ENCODE measurements at places on chromosomes 6 and 20.
A peak's percentile ranks its signal among the peaks of the same experiment; 100 is the strongest.

- no peak for DNase-seq
Measured at GRCh38 chr6:165662749-165663376, at the start of gene PDE10A. TSS of gene PDE10A (minus strand) at chr6:165663241. CDS start at chr6:165662811, 430 bp downstream.

DNA sequence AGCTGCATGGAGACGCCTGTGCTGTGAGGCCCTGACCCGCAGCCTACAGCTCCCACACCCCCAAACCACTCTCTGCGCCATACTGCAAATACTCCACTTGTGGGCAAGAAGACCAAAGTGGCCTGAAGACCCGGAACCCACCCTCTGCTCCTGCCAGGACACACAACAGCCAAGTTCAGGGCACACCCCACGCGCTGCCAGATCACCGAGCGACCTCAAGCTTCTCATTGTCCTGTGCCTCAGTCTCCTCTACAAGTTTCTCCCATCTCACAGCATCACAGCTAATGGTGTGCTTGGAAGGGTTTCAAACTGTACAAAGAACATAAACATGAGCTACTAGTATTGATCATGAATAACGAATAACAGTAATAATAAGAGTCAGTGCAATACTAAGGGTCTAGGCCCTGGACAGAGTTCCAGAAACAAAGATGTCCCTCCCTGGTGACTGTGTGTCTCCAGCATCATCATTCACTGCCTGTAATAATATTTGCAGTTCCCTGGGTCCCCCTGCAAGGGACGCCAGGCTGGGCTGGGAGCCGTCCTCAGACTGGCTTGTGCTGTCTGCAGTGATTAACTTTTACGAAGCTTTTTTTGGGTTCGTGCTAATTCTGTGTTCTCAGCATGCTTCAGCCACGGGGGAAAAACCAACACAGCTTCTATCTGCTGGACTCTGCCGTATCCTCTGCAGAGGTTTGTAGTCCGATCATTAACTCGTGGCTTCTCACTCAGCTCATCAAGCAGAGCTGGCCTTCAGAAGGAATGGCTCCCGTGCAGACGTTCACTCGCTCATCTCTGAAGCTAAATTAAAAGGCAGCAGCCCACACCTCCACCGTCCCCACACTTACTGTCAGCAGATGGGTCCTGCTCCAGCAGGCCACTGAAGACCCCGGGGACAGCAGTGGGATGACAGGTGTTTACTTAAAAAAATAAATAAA is 81.6 kb upstream of the MPC1 start:
- DNase-seq, result no peak

DNA sequence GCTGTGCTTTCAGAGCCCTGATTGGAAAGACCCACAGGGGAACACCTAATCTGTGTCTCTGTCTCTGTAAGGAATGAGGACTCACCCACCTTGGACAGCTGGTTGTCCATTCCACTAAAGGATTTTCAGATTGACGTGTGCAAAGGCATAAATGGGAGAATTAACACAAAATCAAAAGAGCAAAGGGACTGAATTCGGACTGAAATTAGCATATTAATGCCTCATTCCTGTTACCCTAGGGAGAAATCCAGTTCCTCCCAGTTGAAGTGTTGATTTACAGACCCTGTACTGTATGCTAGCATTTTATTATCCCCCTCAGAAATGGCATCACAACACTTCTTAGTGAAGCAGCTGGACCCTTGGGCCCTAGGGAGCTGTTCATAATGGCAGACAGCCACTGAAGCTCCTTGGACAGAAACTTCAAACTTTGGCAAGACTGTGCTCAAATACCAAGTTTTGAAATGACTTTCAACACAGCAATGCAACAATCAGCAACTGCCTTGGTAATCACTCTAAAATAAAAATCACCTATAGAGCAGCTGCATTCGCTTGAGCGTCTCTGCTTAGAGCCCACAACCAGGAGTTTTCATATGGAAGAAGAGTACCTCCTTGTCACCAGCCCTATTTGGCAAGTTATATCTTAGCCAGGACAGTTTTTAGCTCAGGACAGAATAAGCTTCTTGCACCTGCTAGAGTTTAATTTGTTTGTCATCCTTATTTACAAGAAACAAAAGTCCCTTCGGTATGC is 118.1 kb downstream of the TRDN start:
- DNase-seq, result no peak

GRCh38 chr6:167806061-167806700 is 20.5 kb upstream of the AFDN start:
- no peak for DNase-seq

DNA sequence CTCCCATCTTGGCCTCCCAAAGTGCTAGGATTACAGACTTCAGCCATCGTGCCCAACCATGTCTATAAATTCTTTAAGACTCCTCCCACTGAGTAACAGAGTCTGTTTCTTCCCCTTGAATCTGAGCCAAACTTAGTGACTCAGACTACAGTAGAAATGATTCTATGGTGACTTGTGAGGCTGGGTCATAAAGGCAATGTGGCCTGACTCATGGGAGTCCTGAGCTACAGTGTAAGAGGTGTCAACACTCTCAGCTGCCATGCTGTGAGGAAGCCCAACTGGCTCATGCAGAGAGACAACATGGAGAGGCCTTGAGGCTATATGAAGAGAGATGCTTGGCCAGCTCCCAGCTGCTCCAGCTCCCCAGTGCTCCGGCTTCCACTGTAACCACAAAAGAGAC is 5.2 kb upstream of the NRSN2 start:
- DNase-seq, result no peak

GRCh38 chr6:108501559-108501958 is 59.2 kb upstream of the FOXO3 start:
- no peak for DNase-seq

DNA sequence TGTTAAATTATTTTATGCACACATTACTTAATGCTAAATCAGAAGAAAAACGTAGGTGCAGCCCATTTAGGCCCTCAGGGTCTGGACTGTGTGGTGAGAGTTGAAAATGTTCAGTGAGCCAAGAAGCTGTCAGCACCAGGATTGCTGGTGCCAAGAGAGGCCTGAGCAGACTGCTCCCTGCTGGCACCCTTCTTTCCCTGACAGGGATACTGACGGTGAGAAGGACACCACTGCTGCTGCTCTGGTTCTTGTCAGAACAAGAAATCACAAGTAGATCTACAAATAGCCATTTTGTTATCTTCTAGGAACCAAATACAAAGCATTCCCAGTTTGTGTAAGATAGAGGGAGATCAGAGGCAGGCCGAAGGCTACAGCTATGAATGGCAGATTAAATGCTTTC is 48.7 kb upstream of the CRISP1 start:
- DNase-seq, result no peak

GRCh38 chr20:53654932-53655624 is 61.4 kb upstream of the ZNF217 start:
- DNase-seq, result no peak

DNA sequence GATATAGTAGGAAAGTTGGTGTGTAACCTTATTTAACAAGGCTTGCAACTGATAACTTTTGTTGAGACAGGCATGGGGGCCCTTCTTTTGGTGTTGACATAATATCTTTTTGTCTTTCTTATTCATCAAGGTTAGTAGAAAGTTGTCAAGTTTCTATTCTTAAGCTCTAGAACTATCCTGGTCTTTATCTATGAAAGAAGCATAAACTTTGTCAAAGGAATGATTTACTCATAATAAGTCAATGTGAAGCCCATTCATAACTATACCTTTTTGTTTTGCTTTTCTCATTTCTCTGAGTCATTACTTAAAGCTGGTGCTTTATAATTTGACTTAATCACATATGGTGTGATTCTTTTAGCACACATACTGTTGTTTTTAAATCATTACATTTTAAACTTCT is 312.4 kb downstream of the UTRN start:
- no peak for DNase-seq

- DNase-seq, result peak; percentile 13
Measured at GRCh38 chr20:59703046-59703445, 98.7 kb downstream of the PHACTR3 start.

DNA sequence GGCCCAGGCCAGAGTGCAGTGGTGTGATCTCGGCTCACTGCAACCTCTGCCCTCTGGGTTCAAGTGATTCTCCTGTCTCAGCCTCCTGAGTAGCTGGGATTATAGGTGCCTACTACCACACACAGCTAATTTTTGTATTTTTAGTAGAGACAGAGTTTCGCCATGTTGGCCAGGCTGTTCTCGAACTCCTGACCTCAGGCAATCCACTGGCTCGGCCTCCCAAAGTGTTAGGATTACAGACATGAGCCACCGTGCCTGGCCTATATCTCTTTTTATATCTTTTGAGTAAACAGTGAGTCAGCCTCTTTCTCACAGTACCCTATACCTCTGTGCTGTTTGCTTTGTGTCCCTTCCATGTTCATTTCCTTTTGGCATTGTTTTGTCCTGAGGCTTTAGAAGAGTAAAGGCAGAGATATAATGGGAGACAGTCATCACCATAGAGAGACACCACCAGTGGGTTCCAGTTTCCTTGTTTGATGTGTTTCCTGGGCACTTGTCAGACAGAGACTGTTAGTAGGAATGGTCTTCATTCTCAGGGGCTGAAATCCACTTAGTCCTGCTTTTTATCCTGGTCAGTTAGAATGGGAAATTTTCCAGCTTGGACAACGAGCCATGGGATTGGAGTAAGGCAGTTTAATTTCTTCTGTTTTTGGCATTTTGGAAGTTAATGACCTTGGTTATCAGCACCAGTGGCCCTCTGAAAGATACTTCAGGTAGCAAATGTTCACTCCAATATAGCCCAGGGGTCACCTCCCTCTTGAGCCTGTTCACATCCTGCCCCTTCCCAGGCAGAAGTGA is 32.2 kb upstream of the ASXL1 start:
- DNase-seq, result no peak

GRCh38 chr6:14640631-14641030 is 523.1 kb downstream of the CD83 start:
- no peak for DNase-seq

GRCh38 chr6:16759646-16760515 is 1.4 kb downstream of the ATXN1 start:
- no peak for DNase-seq

GRCh38 chr6:139841794-139842215 is 467.4 kb upstream of the CITED2 start:
- no peak for DNase-seq

DNA sequence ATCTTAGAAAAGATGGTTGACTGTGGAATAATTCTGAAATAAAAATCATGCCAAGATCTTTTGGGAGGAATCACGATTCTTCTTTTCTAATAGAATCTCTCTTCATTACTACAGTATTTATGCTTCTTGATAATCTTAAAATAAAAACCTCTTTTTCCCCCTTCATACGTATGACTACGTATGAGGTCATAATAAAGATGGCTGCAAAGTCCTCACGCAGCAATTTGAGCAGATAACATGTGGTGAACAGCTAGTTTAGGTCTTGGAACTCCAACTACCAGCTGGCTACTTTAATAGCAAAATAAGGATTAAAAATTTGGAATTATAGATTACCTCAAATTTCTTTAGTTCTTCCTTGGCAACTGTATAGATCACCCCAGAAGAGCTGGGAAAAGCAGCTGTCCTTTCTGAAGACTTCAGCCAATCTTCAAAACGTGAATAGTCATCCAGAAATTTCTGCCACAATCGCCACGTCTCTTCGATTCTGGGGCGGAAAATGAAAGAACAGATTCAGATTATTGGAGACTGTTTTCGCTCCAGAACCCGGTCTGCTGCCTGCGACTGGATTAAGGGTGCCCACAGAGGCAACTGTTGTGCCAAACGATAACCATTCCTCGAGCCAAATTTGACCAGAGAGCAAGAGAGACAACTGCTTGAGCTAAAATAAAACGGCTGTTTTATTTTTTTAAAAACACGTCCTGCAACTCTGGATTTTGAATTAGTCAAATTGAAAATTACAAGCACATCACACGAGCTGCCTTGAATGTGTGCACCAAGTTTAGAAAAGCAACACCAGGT is 347.3 kb downstream of the ESR1 start:
- DNase-seq, result no peak

DNA sequence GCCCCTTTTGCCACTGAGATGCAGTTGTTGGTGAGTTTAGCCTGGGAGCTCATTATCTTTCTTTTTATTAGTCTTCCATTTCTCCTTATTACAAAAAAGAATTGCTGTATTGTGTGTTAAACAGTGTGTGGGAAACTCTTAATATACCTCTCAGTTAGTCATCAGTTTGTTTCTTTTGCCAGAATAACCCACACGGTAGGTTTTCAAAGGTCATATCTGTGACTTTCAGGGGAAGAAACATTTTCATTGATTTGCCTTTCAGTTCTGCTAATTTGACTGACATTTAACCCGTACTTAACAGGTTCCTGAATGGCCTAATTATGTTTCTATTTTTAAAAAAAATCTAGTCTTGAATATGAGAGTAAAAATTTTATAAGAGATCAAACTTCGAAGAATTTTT is 145.3 kb downstream of the KHDC1L start:
- DNase-seq, result no peak

DNA sequence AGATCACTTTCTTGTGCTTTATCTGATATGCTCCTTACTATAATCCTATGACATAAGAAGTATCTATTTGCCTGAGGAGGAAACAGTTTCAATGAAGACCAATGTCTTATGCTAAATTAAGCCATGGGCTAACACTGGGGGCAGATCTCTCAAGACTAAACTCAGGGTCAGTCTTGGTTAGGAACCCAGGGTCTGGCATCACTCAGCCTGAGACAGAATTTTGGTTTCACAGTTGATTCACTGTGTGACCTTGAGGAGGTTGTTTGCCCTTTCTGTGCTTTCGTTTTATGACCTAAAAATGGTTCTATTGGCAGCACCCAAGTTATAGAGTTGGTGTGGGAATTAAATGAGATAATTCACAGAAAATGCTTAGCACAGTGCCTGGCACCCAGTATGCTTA is 4.9 kb upstream of the BCAS1 start:
- DNase-seq, result no peak

DNA sequence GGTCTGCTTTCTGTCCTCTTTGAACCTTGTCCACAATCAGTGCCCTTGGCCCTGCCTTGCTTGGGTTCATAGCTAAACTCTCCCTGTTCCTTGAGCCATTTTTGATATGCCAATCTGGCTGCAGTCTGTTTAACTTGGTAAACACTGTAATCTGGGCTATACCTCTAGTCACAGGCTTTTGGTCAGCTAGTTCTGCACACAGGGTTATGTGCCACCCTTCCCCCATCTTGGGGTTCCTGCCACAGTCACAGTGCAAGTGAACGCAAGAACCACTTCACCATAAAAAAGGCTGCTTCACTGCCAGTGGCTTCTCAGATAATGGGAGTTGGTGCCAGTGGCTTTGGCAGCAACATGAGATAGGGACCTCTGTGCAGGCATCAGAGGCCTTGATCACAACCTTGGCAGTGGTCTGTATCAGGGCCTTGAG is 10.9 kb upstream of the ATRN start:
- no peak for DNase-seq

GRCh38 chr6:16730738-16731477 is 30.4 kb downstream of the ATXN1 start:
- no peak for DNase-seq

All from BJ (cell line).